ENCODE measurements at places on chromosomes 1 and 21.
A peak's percentile ranks its signal among the peaks of the same experiment; 100 is the strongest.

DNA sequence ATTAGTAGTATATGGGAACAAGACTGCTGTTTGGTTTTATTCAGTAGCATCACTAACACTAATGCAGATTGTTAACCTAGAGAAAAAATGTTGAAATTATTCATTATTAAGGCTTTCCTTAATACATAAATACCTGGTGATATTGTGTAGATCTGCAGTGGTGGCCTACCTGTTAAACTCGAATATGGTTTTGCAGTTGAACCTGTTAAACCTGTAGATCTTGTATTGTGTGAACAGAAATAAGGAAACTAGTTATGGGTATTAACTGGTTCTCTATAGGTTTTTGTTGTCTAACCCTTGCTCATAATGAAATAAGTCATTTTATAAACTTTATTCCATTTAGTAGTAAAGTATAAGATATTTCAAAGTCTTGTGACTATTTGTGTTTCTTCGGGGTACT is 23.9 kb downstream of the PKN2 start:
- no peak for DNase-seq

- no peak for DNase-seq
Measured at GRCh38 chr21:45852886-45853400, 128.6 kb upstream of the COL6A1 start.

GRCh38 chr1:211828584-211829342 is 1.8 kb downstream of the LPGAT1 start:
- no peak for DNase-seq

- no peak for DNase-seq
Measured at GRCh38 chr1:89332461-89332860, 31.4 kb upstream of the GBP6 start.

GRCh38 chr21:26131554-26131953 is 39.0 kb downstream of the APP start:
- no peak for DNase-seq

- no peak for DNase-seq
Measured at GRCh38 chr1:51791888-51792287, 86.6 kb downstream of the NRDC start.

DNA sequence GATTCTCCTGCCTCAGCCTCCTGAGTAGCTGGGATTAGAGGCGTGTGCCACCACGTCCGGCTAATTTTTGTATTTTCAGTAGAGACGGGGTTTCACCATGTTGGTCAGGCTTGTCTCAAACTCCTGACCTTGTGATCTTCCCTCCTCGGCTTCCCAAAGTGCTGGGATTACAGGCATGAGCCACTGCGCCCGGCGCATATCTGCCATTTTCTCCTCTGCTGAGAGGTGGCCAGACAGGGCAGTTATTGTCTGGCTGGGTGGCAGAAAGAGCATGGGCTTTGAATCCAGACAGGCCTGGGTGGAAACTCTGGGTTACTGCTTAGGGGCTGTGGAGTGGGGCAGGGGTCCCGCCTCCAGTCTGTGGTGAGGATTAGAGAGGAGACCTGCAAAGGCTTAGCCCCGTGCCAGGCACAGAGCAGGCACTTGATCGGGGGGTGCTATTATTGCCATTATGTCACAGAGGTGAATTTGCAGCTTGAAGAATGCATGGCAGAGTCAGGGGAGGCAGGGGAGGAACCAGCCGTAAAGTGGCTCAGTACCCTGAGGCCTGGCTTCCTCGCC is 73.9 kb downstream of the MAN1C1 start:
- DNase-seq, result no peak

GRCh38 chr1:150563340-150564038 is 14.3 kb downstream of the ADAMTSL4 start:
- DNase-seq, result peak; percentile 81

DNA sequence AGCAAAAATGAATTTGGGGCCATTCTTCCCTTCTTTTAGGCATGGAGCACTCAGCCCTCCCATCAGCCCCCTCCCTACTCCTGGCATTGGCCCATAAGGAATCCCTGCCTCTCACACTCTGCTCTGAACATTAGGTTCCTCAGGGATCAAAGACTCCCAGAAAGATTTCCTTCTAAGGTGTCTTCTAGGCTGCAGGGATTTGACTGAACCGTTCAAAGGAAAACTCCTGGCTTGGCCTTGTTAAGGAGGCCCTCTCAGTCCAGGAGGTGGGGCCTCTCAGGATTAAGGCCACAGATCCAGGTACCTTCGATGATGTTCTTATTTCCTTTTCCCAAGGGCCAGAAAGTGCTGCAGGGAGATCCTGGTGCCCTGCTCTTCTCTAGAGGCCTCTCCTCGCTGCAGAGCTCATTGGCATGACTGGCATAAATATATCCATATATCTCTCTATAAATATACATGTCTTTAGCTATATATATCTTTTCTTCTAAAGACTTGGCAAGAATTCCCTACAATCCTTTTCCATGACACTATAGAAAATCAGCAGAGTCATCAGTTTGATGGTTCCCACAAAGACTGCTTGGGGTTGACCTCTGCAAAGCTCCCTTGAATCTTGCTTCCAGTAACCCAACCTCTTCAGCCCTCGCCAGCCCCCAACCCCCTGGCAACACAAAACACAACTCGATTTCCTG is 59.1 kb downstream of the PLXNA2 start:
- DNase-seq, result no peak

- DNase-seq, result no peak
Measured at GRCh38 chr1:241695246-241696171, 43.4 kb downstream of the WDR64 start.

GRCh38 chr1:177944016-177944949 is 25.6 kb downstream of the SEC16B start:
- no peak for DNase-seq

DNA sequence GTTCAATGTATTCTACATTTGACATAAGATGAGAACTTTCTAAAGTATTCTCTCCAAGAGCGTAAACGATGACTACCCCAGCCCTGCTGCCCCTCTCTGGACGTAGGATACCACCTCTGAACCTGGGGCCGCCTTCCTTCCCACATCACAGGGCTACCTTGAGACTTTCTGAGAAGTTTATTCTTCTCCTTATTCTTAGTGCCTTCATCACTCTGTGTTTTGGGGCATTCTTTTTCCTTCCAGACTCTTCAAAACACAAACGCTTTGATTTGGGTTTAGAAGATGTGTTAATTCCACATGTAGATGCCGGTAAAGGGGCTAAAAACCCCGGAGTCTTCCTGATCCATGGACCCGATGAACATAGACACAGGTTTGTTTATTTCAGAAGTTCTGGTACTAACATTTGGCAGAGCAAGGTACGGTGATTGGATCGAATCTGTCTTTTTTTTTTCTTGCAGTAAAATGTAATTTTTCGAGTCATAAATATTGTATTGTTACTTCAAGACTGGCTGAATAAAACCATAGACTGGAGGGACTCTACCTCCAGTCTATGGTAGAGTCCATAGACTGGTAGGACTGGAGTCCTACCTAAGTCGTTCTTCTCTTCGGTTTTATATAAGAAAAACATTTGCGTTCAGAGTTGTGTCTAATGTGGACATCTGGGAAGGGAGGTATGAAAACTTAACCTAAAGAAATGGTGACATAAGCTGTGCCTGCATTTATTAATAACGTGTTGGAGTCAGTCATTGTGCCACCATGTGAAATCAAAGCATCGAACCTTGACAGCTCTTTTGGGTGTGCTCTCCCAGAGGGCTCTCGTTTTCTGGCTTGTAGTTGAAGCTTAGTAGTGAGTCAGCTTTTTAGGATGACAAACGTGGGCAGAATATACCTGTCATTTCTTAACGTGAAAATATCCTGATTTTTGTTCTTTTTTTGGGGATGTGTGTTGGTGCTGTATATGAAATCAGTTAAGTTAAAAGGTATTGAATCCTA is 1.2 kb downstream of the MAN1A2 start:
- no peak for DNase-seq

- DNase-seq, result no peak
Measured at GRCh38 chr1:1926346-1926811, 7.3 kb upstream of the TMEM52 start.

- DNase-seq, result no peak
Measured at GRCh38 chr1:117814856-117815797, 114.3 kb downstream of the GDAP2 start.

DNA sequence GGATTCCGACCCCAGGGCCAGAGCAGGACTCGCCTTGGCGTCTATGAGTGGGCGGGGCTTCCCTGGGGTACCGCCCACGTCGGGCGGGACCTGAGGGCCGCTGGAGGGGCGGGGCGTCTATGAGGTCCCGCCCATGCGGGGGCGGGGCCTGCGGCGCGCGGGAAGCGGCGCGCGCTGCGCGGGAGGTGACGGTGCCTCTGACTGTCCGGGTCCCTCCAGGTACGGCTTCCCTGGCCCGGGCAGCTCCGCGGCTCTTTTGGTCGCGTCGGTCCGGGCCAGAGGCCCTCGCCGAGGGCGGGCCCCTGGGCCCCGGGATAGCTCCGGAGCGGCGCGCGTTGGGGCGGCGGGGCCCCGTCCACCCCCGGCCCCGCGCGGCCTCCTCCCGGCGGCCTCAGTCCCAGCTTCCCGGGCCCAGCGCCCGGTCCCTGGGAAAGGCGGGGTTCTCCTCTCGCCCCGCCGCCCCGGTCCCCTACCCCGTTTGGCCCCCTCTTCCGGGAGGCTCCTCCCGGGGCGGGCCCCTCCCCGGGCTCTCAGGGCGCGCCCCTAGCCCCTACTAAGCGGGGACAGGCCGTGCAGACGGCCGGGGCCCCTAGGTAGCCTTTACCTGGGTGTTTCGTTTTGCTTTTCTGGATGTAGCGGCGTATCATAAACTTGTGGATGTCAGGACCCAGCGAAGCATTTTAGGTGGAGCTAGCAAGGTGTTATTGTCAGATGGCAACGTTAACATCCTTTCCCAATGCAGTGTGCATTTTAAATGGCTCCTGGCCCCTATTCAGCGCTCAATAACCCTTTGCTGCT is at the start of gene CHAF1B:
CHAF1B (plus strand) TSS at position 160 of the 798 bp plus-strand sequence. CDS start 745 bp downstream, outside the sequence.
- DNase-seq, result peak; percentile 71

- DNase-seq, result no peak
Measured at GRCh38 chr1:22500471-22500870, 48.8 kb downstream of the ZBTB40 start.

DNA sequence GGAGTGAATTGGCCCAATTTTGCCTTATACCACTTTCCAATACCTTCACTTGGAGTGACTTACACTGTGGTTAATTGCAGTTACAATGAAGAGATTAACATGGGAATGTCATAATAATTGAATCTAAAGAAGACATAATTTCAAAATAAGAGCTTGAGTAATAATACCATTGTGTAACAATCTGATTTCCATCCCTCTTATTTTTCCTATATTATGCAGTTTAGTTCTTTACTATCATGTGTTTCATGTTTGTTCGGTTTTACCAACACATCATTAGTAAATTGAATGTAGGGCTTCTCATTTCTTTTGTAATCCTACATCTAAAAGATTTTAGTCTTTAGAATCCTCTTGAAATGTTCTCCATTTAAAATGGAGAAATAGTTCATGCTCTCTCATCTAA is 19.2 kb upstream of the XPR1 start:
- DNase-seq, result no peak

GRCh38 chr1:151825204-151825603 is 6.4 kb downstream of the RORC start:
- no peak for DNase-seq

- DNase-seq, result no peak
Measured at GRCh38 chr1:162023181-162023546, 505 bp downstream of the OLFML2B start.

- DNase-seq, result no peak
Measured at GRCh38 chr1:2499986-2500596, 24.0 kb downstream of the PLCH2 start.

- DNase-seq, result no peak
Measured at GRCh38 chr21:34596561-34597271, 18.2 kb downstream of the RCAN1 start.

GRCh38 chr1:43206600-43207228 is 34.6 kb downstream of the CFAP57 start:
- DNase-seq, result no peak

DNA sequence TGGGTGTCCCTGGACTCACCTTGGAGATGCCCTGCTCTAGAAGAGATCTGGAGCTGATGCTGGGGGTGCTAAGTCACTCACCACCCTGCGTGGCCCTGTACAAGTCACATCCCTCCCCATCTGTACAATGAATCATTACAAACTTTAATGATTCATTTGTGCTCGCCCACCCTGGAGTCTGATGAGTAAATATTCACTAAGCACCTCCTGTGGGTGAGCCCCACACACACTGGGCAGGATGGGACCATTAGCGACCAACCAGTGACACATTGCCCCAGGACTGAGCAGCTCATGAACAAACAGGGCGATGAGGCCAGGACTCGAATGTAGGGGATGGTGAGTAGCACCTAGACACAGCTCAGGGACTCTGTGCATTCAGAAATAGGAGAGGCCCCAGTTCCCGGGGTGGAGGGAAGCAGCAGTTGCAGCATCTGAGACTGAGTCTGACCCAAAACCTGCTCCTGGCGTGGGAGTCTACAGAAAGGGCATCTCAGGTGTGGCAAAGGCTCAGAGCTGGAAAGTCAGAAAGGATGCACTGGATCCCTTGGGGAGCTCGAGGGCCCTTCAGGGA is 18.1 kb upstream of the PDZK1IP1 start:
- DNase-seq, result no peak

DNA sequence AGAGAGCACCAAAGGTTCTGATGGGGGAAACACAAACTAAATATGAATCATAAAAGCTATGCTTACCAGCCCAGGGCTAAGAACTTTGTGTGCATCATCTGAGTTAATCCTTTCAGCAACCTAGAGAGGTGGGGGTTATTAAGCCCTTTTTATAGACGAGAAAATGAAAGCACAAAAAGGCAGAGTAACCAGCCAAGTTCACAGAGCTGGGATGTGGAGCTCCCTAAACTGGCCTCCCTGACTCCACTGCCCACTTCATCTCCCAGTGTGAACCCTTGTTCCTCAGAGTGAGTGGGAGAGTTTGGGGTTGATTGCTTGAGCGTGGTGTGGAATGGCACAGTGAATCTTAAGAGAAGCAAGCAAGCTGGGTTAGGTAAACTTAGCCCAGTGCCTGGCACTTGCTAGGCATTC is 10.8 kb upstream of the BCAR3 start:
- DNase-seq, result no peak

All from CD4-positive, alpha-beta T cell treated with Interleukin-6 at 100 ng/mL for 8 hours (primary cell).